ENCODE measurements at places on chromosomes 4 and X. TPM values are rescaled to one million over a fixed set of nuclear protein-coding genes. Genes with fewer than 3 reads are reported as not detected.

The RBMXL3 gene
- not detected for total RNA-seq

The STEEP1 gene
- total RNA-seq = 44.0 TPM

The ADH1C gene
- total RNA-seq = 0.21 TPM

The ARR3 gene
- total RNA-seq = not detected

The NEUROG2 gene
- total RNA-seq = not detected

The ODAPH gene
- total RNA-seq = not detected

The TRAM1L1 gene
- 1.3 TPM for total RNA-seq

The GSX2 gene
- not detected for total RNA-seq

The MAGEA12 gene
- not detected for total RNA-seq

The CT45A10 gene
- not detected for total RNA-seq

The CACNA1F gene
- 0.07 TPM for total RNA-seq

The LRCH2 gene
- under 0.01 TPM for total RNA-seq

The EMCN gene
- total RNA-seq = not detected

The DGAT2L6 gene
- total RNA-seq = not detected

The SLC16A2 gene
- 2.1 TPM for total RNA-seq

The GAGE12J gene
- total RNA-seq = not detected

The PRDM8 gene
- total RNA-seq = 0.36 TPM

The GC gene
- not detected for total RNA-seq

Measured in nasal cavity respiratory epithelium epithelial cell of viscerocranial mucosa (primary cell).